Right renal cortex interstitium (tissue), 3 donors: ENCODE measurements at places on chromosomes 13 and 19. TPM values are rescaled to one million over a fixed set of nuclear protein-coding genes. Genes with fewer than 3 reads are reported as not detected.

The CYSLTR2 gene
- 0.50 TPM for polyA plus RNA-seq

The TMC4 gene
- polyA plus RNA-seq = 25.3 TPM

GRCh38 chr13:40631605-40632004, 34.8 kb downstream of the FOXO1 start:
- no peak for DNase-seq

DNA sequence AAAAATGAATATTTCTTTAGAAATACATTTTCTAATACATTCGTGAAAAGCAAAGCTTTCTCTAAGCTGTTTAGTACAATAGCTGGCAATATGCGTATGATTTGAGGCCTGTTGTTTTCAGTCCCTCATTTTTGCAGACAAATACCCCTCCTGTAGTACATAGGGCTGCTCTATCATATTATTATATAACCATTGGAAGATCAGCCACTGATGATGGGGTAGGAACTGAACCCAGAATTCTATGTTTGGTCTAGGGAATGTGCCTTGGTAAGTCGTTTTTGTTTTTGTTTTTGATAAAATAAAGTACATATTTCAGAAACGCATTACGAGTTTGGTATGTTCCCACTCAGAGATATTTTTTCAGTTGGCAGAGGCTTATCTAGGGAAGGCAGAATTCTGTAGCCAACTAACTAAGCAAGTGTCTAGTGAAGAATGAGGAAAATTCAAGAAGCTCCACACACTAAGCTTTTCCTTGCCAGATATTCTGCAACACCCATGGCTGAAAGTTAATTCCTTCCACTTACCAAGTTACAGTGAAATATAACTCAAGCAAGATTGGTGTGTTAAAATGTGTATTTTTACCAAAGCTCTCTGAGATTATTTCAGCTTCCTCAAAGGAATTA, 656.9 kb upstream of the MIR17HG start:
- no peak for DNase-seq
